T-cell (primary cell): ENCODE measurements at places on chromosomes 11 and 22.

DNA sequence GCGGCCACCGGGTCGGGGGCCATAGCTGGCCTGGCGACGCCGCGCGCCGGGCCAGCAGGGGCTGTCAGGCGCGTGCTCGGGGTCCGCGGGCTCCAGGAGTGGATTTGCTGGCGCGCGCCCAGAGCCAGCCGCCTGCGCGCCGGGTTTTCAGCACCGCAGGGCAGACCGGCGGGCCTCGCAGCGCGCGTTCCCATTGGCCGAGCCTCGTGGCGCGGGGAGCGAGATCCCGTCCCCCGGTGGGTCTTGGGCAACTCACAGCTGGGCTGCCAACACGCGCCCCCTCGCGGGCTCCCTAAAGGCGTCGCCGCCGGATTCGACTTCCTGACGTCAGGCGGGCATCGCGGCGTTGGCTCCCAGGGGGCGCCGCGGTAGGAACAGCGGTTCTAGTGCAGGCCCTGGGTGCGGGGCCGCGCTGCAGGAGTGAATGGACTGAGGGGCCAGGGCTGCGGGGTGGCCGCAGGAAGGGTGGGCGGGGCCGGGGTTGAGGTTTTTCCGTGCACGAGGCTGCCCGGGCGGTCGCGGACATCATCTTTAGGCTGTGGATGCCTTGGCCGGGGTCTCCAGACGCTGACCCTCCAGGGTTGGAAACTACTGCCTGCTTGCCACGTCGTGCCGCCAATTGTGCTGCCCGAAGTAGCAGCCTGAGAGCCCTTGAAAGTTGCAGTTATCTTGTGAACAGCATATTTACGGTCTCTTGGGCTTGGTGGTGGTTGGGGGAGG is at the start of gene FADS1:
FADS1 (minus strand) TSS at position 268 of the 720 bp plus-strand sequence; CDS start at position 194, 74 bp downstream.
- H3K27ac ChIP-seq = no peak within 1 kb of the TSS
- DNase-seq = peak; percentile 33
- H3K4me1 ChIP-seq = peaks cover 12% of the 10 kb centered on the region
- H3K36me3 ChIP-seq = no peaks in the 10 kb centered on the region
- H3K27me3 ChIP-seq = peaks cover 46% of the 10 kb centered on the region
- peak within 1 kb of the TSS; percentile 67 for H3K4me3 ChIP-seq

DNA sequence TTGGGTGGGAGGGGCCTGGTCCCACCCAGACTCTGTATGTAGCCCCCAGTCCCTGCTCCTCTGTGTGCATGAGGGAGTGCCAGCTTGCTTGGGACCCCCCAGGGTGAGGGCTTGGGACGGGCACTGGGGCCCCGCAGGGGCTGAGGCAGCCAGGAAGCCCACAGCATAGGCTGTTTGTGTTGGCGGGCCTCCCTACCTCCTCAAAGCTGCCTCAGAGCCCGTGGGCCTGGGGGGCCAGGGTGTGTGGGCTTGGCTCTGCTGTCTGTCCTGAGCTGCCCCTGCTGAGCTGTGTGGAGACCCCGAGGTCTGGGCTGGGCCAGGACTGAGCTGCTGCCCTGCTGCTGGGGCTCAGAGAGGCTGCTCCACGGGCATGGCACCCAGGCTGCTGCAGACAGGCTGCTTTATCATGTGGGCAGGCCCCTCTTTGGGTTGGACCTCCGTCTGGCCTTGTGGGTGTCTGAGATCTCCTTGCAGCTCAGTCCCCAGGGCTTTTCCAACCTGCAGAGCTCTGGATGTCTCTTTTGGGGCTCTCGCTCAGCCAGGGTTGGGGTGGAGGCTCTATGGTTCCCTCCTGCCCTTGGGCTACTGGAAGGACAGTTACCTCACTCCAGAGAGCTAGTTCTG is 3.3 kb downstream of the TSPAN4 start:
- H3K27ac ChIP-seq = no peak overlapping the region
- no peak overlapping the region for H3K4me3 ChIP-seq
- no peaks in the 10 kb centered on the region for H3K36me3 ChIP-seq
- no peak for DNase-seq

DNA sequence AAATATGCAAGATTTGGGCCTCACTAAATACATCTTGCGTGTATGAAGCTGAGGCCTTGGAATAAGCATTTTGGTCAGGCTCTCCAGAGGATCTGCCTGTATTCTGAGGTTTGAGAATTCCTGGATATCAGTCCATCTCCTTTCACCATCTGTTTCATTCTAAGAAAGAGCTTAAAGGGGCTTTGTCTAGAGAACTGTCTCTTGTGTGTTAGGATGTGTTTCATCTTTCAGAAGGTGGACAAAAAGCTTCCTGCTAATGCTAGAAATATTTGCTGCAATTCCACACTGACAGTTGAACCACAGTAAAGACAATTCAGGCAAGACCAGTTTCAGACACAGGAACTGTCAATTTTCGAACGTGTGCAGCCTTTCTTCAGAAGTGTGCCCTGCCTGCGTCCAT is 185.4 kb downstream of the DBX1 start:
- H3K36me3 ChIP-seq = no peaks in the 10 kb centered on the region
- no peak overlapping the region for H3K4me3 ChIP-seq
- H3K27ac ChIP-seq = no peak overlapping the region
- DNase-seq = no peak
- H3K27me3 ChIP-seq = no peaks in the 10 kb centered on the region

- H3K36me3 ChIP-seq = no peaks in the 10 kb centered on the region
- no peaks in the 10 kb centered on the region for H3K27me3 ChIP-seq
- DNase-seq = no peak
- no peaks in the 10 kb centered on the region for H3K4me1 ChIP-seq
- no peak overlapping the region for H3K27ac ChIP-seq
Measured at GRCh38 chr22:11616811-11617210, 3911.2 kb upstream of the OR11H1 start.

DNA sequence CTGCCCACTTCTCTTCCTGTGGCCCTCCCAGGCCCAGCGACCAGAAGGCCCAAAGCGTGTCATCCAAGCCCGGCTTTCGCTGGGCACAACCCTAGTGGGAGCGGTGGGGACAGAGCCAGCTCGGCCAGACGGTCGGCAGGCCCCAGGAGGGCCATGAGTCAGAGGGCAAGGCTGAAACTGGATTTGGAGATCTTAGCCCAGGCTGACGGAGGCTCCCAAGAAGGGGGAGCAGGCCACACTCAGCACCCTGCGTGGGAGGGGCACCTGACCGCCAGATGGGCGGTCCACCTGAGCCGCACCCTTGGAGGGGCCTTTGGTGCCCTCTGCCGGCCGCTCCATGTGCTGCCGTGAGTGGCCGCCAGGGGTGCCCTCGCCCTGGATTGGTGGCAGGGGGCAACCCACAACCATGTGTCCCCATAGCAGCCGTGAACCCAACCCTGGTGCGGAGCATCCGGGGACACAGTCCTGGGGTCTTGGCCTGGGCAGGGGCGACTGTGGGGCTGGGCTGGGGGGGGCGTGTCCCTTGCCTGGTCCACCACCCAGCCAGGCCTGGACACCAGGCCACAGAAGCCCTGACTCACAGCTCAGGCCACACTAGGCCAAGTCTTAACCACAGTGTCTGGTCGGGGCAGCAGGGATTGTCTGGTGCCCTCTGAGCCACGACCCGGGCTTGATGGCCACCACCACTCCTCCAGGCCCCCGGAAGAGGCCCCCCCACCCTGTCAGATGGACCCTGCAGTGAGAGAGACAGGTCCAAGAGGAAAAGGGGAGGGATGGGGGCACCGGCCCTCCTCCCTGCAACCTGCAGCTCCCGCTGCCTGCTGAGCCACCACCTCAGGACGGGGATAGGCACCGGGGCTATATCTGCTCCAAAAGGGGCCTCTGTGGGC is 19.2 kb upstream of the TALDO1 start:
- H3K4me1 ChIP-seq = peaks cover 6% of the 10 kb centered on the region
- no peaks in the 10 kb centered on the region for H3K36me3 ChIP-seq
- H3K27me3 ChIP-seq = peaks cover 35% of the 10 kb centered on the region
- DNase-seq = peak; percentile 64
- no peak overlapping the region for H3K27ac ChIP-seq

GRCh38 chr11:70075836-70076235 is 2.3 kb upstream of the ANO1 start:
- H3K4me1 ChIP-seq = no peaks in the 10 kb centered on the region
- no peak for DNase-seq
- H3K36me3 ChIP-seq = no peaks in the 10 kb centered on the region
- H3K27ac ChIP-seq = no peak overlapping the region
